ENCODE measurements at places on chromosomes 2 and 18.

DNA sequence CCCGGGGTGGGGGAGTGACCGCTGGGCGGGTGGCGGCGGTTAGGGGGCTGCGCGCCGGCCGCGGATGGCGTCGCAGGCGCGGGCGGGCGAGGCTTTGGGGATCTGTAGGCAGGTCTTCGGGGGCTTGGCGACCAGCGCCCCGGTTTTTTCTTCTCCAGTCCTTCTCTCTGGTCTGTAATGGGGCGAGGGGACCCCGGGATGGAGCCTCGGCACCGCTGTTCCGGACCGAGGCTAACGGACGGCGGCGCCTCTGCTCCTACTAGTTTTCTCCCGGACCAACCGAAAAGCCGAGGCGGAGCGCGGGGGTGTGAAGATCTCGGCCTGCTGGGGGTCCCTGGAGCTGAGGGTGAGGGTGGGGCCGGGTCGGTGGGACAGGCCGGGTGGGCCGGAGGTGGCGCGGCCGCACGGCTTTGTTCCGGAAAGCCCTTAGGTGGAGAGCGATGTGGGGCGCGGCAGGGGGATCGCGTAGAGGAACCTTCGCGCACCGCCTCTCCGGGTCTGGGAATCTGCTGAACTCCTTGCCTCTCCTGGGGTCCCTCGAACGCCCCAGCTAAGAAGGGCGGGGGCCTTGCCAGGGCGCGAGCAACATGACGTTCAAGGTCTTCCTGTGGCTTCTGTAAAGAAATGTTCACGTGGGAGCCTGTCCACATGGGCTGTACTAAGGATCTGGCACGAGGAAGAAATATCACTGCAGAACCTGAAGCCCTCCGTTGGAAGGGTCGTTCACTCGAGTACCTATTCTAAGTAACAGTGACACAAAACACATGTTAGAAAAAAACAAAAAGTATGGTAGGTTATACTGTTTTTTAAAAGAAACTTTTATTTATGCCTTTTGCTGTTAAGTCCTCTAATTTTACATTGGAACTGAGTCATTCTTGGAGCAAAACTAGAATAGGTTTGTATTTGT, 861 bp downstream of the SLC39A10 start:
- peak; percentile 67 for DNase-seq

GRCh38 chr2:27681841-27682240, 18.2 kb downstream of the SLC4A1AP start:
- peak; percentile 59 for DNase-seq

GRCh38 chr2:64675860-64676259, 22.1 kb upstream of the SERTAD2 start:
- DNase-seq: peak; percentile 71

GRCh38 chr18:31225668-31226067, 63.0 kb upstream of the DSC1 start:
- no peak for DNase-seq

DNA sequence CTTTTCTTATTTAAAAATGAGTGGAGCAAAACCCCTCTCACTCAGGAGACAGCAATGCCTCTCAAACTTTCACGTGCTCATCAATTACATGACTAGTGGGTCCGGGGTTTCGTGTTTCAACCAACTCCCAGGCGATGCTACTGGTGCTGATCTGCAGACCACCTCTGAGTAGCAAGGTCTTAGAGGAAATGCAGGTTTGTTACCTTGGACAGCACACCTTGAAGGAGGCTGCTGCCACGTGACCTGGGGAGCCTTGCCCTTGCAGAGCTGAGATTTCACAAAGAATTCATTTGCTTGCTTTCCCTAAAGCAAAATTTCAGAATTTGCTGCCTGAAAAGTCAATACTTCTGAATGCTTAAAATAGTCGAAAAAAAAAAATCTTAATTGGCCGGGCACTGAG, 32.4 kb downstream of the SMIM21 start:
- DNase-seq: no peak

- DNase-seq: no peak
Measured at GRCh38 chr2:202311823-202312388, 46.3 kb downstream of the NOP58 start.

DNA sequence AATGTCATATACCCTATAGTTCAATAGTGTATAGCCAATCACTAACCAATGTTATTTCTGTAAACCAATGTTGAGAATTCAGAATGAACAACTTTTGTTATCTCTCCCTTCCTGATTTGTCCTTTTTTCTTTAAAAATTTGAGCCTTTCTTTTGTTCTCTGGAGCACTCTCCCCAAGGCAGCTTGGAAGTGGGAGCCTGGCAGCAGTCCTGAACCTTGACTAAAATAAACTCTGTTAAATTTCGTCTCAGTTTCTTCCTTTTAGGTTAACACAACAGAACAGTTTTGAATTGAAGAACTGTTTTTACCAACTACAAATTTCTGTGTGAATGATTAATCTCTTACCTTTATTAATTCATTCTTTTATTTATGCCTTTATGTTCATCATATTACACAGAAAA, 35.9 kb downstream of the CD302 start:
- DNase-seq: no peak

DNA sequence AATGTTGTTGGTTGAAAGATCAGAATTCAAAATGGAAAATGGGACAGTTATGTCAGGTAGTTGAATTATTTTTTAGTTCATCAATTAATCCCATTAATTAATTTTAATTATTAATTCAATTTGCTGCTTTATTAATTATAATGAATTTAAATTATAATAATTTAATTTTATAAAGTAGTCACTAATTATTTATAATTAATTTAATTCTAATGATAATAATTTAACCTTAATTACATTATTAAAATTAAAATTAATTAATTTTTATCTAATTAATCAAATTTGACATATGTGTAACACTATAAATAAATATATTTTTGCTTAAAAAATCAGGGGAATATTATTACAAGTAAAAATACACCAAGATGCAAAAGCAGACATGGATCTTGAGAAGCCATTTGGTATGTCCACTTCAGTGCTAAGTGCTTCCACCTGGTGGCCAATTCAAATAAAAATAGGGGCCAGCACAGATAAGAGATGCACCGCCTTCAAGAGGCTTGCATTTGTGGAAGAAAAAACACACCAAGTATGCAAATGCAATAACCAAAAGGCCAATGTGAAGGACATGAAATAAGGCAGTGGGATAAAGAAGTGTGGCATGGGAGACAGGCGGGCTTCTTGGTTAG, 73.2 kb downstream of the MBP start:
- DNase-seq: peak; percentile 78

GRCh38 chr18:23503963-23504344, 643 bp downstream of the RMC1 start:
- DNase-seq: no peak

DNA sequence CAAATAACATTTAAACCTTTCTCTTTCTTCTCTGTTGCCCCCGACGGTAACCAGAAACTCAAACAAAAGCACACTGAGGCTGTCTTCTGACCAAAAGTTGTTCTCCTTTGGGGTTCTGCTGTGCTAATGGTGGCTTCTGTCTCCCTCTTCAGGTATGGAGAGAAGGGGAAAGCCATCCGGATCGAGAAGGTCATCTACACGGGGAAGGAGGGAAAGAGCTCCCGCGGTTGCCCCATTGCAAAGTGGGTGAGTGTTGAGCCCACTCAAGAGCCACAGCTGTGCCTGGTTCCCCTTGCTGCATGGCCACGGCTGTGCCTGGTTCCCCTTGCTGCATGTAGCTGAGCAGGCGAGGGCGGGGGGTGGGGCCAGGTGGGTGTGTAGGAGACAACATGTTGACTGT, 67.4 kb downstream of the BOLA3 start:
- DNase-seq: peak; percentile 78

DNA sequence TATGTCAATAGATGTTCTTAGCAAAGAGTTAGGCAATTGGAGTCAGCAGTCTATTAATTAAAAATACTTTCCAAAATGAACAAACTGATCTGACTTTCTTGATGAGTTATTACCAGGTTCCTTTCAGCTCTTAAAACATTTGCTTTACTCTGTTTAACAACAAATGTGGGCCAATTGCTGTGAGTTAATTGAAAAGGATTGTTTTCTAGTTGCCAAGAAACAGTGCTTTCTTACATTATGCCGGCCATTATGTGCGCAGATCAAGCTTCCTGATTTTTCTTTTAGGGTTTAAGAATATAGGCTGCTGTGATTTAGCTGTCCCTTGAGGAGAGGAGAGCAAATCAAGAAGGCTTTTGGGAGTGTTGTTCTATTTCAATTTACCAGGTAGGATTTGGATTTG, 50.5 kb upstream of the ITPRID2 start:
- no peak for DNase-seq

DNA sequence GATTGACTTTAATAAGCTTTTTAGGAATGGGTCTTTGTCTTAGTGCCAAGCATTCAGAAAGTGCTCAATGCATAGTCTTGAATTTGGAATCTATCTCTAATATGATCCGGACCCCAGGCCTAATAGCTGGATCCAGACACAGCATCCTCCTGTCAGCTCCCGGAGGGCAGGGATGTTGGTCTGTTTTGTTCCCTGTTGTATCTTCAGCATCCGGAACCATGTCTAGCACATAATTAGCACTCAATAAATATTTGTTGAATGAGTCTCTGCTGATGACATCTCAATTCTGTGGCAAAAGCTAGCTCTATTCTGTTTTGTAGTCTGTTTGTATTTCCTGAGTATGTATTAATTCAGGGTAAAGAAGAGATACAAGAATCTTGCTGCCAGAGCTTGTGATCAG, 169.1 kb downstream of the DCDC2C start:
- DNase-seq: no peak

GRCh38 chr2:11065833-11066485, 89.3 kb upstream of the SLC66A3 start:
- DNase-seq: no peak

GRCh38 chr2:220646424-220646823, 925.7 kb downstream of the EPHA4 start:
- DNase-seq: no peak

All from suppressor macrophage treated with lipopolysaccharide for 1 hour (primary cell).